Mesothelial cell of epicardium (in vitro differentiated cells): ENCODE measurements at places on chromosomes 4 and X.

DNA sequence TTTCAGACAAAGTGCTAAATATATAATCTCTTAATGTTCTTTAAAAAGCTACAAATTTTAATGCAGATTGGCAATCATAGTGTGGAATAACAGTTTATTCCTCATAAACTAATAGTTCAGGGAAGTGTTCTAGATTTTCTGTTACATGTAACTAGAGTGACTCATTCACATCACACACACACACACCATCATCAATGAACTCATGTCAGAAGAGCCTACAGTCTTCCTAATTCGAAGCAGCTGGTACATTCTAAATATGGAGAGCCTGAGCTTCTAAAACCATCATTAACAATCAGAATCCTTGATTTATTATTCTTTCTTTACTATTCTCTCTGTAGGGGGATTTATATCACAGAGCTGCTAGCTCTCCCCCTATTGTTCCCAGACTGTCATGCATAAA lies 49.6 kb downstream of the DKK2 start:
- DNase-seq: no peak

DNA sequence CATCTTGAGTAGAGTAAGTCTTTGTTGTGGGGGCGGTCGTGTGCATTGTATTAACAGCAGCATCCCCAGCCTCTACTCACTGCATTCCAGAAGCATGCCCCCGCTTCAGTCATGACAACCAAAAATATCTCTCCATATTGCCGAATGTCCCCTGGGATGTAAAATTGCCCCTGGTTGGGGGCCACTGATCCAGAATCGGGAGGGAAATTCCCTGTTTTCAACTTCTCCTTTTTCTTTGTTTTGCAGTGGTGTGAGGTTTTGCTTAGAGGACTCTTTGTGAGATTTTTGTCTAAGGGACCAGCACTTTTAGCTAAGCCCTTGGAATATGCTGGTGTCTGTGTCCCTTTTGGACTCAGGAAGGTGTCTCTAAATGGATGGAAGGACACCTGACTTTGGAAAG lies 3.0 kb upstream of the IL13RA1 start:
- DNase-seq: no peak

DNA sequence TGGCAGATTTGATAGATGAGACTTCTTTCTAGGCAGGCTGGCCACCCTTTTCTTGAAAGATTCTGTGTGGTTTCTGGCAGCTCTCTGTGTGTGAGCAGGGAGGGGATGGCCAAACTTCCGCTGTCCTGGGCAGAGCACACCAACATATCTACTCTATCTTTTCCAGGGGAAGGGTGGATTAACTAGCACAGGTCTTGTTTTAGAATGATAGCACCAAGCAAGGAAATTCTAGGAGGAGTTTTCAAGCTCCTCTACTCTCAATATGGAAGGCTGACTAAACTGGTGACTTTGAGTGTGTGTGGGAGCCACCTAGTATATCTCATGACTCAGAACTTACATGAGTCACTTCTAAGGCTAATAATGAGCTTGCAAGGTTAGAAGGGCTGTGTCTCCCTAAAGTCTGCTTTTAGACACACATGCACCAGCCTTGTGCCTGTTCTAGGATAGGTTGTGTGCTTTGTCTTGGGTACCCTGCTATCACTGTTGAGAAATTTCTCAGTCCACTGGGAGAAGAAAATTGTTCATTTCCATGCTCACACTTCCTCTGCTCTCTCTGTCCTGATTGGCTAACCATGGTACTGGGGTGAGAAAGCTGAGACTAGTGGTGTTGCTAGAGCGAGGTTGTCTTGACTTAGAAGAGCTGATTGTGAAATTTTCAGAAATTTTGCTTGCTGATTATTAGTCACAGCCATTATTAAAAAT lies 72.9 kb downstream of the YIPF6 start:
- no peak for DNase-seq

- no peak for DNase-seq
These were observed 589.5 kb upstream of the FTHL17 start for GRCh38 chrX:31661280-31661810.

GRCh38 chr4:83112678-83113428 lies 1.7 kb downstream of the PLAC8 start:
- no peak for DNase-seq
